ENCODE measurements at places on chromosomes 2 and 18.
A peak's percentile ranks its signal among the peaks of the same experiment; 100 is the strongest.

DNA sequence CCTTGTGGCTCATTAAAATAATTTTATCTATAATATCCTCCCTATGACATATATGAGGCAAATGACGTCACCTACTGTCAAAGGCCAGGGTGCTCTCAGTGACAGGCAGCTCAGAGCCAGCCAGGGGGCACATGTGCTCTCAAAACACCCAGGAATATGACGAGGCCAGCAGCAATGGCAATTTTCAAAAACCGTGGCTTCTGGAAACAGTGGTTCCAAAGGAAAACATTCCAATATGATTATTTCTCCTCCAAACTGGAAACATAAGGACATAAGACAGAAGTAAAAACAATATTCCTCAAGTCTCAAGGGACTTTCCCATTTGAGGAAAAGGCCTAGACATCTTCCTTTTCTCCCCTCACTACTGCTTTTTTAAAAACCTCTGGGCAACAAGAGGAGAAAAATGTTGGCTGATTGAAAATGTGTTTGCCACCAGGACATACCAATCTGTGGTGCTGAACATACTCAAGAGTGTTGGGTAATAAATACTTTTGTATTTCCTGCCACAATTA is 40.8 kb downstream of the RNF152 start:
- DNase-seq, result no peak

DNA sequence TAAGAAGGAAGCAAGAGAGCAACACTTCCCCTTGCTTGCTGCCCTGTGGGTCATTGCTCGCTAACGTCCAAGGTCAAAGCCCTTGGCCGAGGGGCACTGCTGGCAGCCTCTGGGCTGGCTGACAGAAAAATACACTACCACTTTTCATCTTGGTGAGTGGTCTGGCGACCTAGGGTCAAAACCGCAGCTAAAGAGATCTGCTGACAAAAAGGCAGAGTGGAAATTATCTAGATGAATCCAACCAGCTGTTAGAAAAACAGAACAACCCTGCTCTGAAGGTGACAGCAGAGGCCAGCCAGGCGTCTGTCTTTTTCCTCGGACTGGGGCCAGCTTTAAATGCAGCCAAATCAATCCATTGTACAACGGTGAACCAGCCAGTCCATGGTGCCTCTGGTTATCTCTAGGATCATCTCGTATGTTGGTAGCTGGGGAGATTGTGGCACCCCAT is 92.6 kb downstream of the CD8B2 start:
- DNase-seq, result no peak

- no peak for DNase-seq
Observed at GRCh38 chr2:160916300-160916699, 243.9 kb upstream of the TANK start.

DNA sequence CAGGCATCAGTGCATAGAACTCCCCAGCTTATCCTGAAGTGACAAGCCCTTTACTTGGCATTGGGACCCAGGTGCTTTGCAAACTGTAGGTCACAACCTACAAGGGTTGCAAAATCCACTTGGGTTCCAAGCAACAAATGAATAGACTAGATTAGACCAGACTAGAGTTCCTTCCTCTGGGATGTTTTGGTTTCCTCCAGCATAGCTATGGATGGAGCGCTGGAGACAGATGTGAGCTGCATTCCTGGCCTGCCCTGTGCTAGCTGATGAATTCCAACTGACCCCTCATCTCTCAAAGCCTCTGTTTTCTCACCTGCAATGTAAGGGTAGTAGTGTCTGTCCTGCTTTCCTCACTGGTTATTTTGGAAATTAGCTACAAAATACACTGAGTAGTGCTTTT is 86.2 kb downstream of the NPAS2 start:
- no peak for DNase-seq

DNA sequence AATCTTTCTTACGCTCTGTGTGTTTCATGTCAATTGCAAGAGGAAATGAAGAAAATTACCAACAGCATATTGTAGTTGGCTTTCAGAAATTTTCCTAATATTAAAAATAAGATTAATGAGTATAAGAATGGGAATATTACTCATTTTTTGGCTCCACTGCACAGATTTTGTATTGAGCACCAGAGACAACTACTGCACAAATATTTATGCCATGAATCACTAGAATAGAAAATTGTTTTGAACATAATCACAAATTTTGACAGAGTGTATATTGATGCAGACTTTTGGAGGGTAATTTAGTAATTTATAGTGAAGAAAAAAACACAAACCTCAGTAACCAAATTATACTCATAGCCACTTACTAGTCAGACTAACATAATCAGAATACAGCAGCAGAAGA is 118.3 kb downstream of the DOK6 start:
- DNase-seq, result no peak

- DNase-seq, result no peak
Observed at GRCh38 chr2:27501042-27501441, 4.4 kb downstream of the GCKR start.

DNA sequence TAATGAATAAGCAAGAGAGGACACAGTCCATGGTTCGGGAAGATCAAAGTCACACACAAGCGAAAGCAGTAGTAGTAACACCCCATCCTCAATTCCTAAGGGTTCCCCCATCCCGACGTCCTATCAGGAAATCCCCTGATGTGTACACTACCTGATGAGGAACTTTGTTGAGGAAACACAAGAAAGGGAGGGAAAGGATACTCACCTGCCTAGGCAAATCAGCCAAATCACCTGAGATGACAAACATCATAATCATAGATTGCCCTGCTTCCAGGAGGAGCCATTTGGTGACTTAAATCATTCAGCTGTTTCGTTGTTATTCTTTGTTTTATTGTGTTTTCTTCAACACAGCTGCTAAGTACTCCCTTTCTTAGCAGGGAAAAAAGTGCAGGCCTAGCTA is 55.5 kb upstream of the SPOPL start:
- no peak for DNase-seq

- no peak for DNase-seq
Observed at GRCh38 chr2:181944164-181944913, 41.3 kb upstream of the PPP1R1C start.

- DNase-seq, result no peak
Observed at GRCh38 chr2:202203348-202203747, 35.0 kb downstream of the SUMO1 start.

DNA sequence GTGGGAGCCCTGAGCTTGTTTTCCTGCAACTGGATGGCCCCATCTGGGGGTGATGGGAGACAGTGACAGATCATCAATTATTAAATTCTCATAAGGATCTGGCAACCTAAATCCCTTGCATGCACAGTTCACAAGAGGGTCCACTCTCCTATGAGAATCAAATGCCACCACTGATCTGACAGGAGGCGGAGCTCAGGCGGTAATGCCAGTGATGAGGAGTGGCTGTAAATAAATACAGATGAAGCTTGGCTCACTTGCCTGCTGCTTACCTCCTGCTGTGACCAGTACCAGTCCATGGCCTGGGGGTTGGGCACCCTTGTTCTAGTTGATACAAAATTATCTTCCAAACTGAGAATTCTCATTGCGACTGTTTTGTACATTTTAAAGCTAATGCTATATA is 258.6 kb downstream of the CTNNA2 start:
- no peak for DNase-seq

- peak; percentile 17 for DNase-seq
Observed at GRCh38 chr2:159185401-159186130, 100.9 kb downstream of the WDSUB1 start.

DNA sequence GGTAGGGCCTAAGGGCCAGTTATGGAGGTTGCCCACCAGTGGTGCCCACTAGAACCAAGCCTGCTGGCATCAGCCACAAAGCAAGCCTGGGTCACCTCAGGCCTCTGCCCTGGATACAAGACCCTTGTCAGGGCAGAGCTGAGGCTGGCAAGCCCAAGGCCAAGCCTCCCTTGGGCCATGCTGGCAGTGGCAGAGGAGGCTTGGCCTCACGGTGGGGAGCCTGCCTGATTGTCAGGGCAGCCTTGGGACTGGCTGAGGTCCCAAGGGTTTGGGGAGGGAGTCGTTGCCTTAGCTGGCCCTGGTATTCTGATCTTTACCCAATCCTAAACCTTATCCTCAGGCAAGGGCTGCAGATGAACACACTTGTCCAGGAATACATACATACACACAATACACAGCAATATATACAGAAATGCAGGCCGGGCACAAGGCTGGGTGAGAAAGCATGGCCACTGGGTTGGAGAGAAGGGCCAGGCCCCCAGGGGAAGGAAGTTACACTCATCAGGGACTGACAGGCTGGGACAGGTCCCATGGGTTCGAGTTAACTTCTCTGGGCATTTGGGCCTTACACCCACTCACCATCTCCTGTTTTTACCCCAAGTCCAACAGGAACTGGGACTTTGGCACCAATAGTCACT is 21.0 kb downstream of the CCT7 start:
- DNase-seq, result no peak
